A549 treated with AZD2906 at 1 μM for 4 hours (cell line): ENCODE measurements at places on chromosomes 2 and 18. TPM values are rescaled to one million over a fixed set of nuclear protein-coding genes. Genes with fewer than 3 reads are reported as not detected.

FNDC4 gene
- total RNA-seq, result 4.2 to 5.4 TPM (median 4.5 TPM) in 5 replicates

ASXL3 gene
- total RNA-seq, result not detected in 5 replicates

LINC00305 gene
- total RNA-seq, result not detected in 5 replicates

ABCG5 gene
- not detected in 5 replicates for total RNA-seq

POTEC gene
- total RNA-seq, result not detected in 5 replicates

CROCC2 gene
- not detected in 5 replicates for total RNA-seq

DQX1 gene
- 0.07 to 0.15 TPM (median 0.13 TPM) in 5 replicates for total RNA-seq

ST3GAL5 gene
- total RNA-seq, result 23.9 to 31.5 TPM (median 28.6 TPM) in 5 replicates

XDH gene
- total RNA-seq, result 0.98 to 1.4 TPM (median 1.2 TPM) in 5 replicates

STRN gene
- total RNA-seq, result 11.4 to 16.6 TPM (median 15.7 TPM) in 5 replicates

IL36G gene
- not detected in 5 replicates for total RNA-seq

CCDC68 gene
- 3.8 to 7.4 TPM (median 5.3 TPM) in 5 replicates for total RNA-seq

SERPINB10 gene
- total RNA-seq, result not detected in 5 replicates

UGT1A10 gene
- total RNA-seq, result 0.03 to 0.14 TPM (median 0.08 TPM) in 4 of 5 replicates, not detected in the other

IL18RAP gene
- total RNA-seq, result 0.03 to 0.25 TPM (median 0.09 TPM) in 4 of 5 replicates, not detected in the other

GNLY gene
- total RNA-seq, result 0.20 to 0.45 TPM (median 0.35 TPM) in 4 of 5 replicates, not detected in the other

SERPINB13 gene
- not detected in 5 replicates for total RNA-seq

KCNF1 gene
- total RNA-seq, result 19.4 to 39.2 TPM (median 29.8 TPM) in 5 replicates

HTR2B gene
- total RNA-seq, result 0.03 TPM in 2 of 5 replicates, not detected in the others

ANKRD53 gene
- total RNA-seq, result 0.06 to 0.16 TPM (median 0.12 TPM) in 4 of 5 replicates, not detected in the other

SFXN5 gene
- 9.8 to 15.5 TPM (median 11.9 TPM) in 5 replicates for total RNA-seq

IL36RN gene
- 0.02 to 0.11 TPM (median 0.02 TPM) in 3 of 5 replicates, not detected in the others for total RNA-seq

KRTCAP3 gene
- total RNA-seq, result 0.47 to 0.72 TPM (median 0.61 TPM) in 4 of 5 replicates, not detected in the other

TLK1 gene
- 18.1 to 31.2 TPM (median 23.6 TPM) in 5 replicates for total RNA-seq

EN1 gene
- total RNA-seq, result 0.63 to 0.99 TPM (median 0.92 TPM) in 5 replicates

UNC80 gene
- total RNA-seq, result not detected in 5 replicates

KCMF1 gene
- total RNA-seq, result 117 to 131 TPM (median 124 TPM) in 5 replicates

C2orf81 gene
- total RNA-seq, result 2.4 to 3.6 TPM (median 3.2 TPM) in 5 replicates

MTX2 gene
- total RNA-seq, result 38.4 to 40.7 TPM (median 40.0 TPM) in 5 replicates

RUFY4 gene
- total RNA-seq, result 0.08 TPM in 1 of 5 replicates, not detected in the others

ABI2 gene
- 43.4 to 61.2 TPM (median 57.9 TPM) in 5 replicates for total RNA-seq

GALNT13 gene
- 6.5 to 13.4 TPM (median 8.3 TPM) in 5 replicates for total RNA-seq

TRABD2A gene
- 10.5 to 15.5 TPM (median 13.2 TPM) in 5 replicates for total RNA-seq

PLEKHH2 gene
- total RNA-seq, result 1.6 to 2.1 TPM (median 1.9 TPM) in 5 replicates

MALL gene
- 115 to 148 TPM (median 127 TPM) in 5 replicates for total RNA-seq

CD8B2 gene
- total RNA-seq, result not detected in 5 replicates

SPATA3 gene
- not detected in 5 replicates for total RNA-seq

ITGA4 gene
- 1.4 to 2.3 TPM (median 2.0 TPM) in 5 replicates for total RNA-seq

CPS1 gene
- 10.9 to 16.3 TPM (median 14.8 TPM) in 5 replicates for total RNA-seq
